ENCODE measurements at places on chromosomes 11 and 22.

DNA sequence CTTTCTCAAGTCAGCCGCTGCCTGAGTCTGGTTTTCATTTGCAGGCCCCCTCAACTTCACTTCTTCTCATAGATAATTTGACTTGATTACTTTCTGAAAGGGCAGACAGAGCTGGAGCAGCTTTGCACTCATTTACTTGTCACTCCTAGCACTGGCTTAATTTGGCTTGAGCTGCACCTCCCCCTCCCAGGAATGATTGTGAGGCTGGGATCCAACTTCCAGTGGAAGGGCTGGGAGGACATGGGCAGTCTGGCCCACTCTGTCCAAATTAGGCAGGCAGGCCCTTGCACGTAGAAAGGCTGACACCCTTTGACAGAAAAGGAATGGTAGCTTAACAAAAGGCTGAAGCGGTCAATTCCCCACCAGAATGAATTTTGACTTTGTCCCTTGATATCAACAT is 453.9 kb downstream of the ETS1 start:
- DNase-seq = no peak

DNA sequence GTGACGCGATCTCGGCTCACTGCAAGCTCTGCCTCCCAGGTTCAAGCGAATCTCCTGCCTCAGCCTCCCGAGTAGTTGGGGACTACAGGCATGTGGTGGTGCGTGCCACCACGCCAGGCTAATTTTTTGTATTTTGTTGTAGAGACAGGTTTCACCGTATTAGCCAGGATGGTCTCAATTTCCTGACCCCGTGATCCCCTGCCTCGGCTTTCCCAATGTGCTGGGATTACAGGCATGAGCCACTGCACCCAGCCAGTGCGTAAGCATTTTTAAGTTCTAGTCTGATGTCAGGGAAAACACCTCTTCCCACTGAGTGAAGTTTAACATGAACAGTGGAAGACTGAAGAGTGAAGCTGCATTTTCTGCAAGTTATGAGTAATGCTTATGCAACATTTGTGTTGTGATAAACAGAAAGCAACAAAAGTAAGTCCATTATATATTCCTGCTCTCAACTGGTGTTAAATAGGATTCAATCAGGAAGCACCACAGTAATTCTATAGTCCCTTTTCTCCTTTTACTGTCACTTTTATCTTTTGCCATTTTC is 1219.8 kb upstream of the RAG2 start:
- no peak for DNase-seq

DNA sequence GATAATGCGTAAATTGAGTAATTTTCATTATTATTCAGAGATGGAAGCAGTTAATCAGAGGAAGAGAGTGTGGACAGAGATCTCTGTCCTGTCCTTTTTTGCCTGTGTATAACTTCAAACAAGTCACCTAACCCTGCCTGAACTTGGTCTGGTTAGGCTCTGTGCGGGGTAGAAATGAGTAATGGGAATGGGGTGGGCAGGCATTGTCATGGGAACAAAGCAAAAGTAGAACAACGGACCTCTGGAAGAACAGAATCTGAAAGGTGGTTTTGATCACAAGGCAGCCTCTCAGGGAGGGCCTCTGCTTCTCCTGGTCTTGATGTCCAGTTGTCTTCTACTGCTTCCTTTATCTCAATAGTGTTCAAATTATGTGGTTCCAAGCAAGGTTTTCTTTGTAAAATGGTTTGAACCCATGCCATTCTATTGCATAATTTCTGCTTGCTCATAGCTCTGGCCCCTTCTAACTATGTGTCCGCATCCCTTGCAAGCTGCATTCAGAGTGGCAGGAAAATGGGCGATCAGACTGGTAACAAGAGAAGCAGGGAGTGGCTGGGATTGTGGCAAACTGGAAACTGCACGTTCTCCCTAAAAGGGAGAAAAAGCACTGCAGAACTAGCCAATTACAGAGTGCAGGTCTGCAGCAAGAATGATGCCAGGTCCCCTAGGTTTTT is 76.1 kb downstream of the PRR5L start:
- DNase-seq = peak; percentile 63

DNA sequence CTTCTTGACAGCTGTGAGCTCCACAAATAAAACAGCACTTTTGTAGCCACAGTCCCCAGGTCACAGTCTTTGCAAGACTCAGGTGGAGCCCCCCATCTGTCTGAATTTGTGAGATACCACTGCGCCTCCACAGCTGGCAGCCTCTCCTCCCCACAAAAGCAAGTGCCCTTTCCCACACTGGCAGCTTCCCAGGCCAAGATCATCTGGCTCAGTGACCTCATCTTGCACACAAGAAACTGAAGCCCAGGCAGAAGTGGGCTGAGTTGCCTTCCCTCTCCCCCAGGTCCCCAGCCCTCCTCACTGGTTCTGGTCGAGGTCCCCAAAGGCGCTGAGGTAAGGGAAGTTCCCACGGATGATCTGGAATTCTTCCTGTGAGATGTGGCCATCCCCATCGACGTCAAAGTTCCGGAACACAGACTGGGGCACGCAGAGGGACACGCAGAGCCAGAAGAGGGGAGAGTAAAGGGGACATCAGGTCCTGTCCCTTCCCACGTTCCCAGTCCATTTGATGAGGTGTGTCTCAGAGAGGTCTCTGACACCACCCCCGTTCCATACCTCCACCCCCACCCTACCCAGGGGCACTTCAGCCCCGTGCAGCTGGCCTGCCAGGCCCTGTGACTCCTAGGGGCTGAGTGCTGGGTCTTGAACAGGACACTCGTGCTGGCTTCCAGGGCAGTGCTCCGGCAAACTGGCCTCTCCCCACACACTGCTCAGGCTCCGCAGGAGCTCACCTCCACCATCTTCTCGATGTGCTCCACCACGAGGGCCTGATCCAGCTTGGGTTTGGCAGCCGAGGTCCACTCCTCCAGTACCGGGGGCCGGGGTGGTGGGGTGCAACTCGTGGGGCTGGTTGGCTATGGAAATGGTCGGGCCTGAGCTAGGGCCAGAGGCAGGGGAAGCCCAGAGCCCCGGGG is 8.9 kb downstream of the RASGRP2 start:
- no peak for DNase-seq

GRCh38 chr22:22936180-22936914 is 48.7 kb downstream of the IGLL5 start:
- no peak for DNase-seq

- DNase-seq = no peak
These were observed 18.9 kb downstream of the GDPD5 start for GRCh38 chr11:75506827-75507226.

DNA sequence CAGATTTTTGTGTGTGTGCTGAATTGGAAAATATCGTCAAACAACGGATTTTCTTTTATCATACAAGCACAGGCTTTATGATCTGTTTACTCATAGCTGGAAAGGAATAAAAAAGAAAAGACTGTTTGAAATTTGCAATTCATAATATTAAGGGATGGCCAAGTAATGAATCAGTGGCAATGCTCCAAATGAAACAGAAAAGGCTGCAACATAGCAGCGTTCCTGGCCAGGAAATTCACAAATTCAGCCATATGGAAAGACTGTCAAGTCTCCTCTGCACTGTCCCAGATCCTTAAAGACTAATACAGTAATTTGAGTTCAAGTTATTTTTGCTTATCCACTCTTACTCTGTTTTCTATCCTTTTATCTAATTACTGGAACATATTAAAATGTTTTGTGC is 98.2 kb downstream of the MSANTD4 start:
- peak; percentile 57 for DNase-seq

DNA sequence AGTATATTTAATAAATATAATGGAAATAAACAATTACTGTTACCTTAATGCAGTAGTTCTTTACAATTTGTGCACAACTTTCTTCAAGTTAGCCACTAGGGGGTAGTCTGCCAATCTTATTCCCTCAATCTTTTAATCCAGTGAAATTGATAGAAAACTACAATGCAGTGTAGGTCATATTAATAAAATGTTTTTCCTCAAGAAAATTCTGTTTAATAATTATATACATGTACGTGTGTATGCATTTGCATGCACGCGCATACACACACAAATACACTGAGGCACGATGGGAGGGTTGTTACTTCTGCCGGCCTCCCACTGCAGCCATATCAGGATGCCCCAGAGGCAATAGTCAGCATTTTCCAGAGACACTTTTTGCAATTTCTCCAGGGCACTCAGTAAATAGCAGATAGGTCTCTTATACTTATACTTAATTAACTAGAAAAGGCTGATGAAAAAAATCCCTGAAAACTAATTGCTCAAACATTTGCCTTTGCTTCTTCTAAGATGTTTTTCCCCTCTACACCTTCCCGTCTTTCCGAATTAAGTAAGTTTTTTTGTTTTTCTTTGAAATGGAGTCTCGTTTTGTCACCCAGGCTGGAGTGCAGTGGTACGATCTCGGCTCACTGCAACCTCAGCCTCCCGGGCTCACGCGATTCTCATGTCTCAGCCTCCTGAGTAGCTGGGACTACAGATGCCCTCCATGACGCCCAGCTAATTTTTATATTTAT is 3.1 kb downstream of the GAB2 start:
- peak; percentile 21 for DNase-seq

DNA sequence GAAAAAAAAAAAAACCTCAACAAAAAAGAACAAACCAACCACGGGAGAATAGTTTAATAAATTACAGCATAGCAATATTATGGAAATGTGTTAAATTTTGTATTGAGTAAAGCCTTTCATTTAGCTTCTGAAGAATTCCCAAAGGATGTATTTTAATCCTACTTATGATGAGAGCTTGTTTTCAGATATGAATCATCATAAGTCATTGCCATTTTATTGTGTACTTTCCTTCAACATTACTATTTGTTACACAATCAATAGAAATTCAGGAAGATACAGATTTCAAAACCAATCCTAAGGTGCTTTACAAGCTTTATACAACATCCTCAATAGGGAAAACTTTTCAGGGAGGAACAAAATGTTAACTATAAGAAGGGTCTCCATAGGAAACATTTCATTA is 200.6 kb upstream of the CTSC start:
- DNase-seq = peak; percentile 63

GRCh38 chr11:81470446-81470845 is 1263.2 kb downstream of the FAM181B start:
- no peak for DNase-seq

DNA sequence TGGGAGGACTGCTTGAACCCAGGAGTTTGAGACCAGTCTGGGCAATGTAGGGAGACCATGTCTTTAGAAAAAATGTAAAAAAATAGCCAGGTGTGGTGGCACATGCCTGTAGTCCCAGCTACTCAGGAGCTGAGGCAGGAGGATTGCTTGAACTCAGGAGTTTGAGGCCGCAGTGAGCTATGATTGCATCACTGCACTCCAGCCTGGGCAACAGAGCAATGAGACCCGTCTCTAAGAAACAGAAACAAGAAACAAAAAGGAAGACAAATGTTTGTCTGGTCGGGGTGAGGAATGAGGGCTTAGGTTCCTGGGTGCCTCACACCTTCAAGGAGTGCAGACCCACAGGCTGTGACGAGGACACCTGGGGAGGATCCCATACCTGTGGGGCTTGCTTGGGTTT is 191.9 kb downstream of the CEP164 start:
- DNase-seq = no peak

- DNase-seq = no peak
These were observed 211.9 kb downstream of the MYO18B start for GRCh38 chr22:25953919-25954318.

- peak; percentile 54 for DNase-seq
These were observed at the start of gene PGGHG for GRCh38 chr11:288478-289397. Gene PGGHG (plus strand): TSS chr11:289126. CDS start chr11:289817, 691 bp downstream.

- DNase-seq = peak; percentile 24
These were observed at the start of gene WNT11 for GRCh38 chr11:76206327-76207081. Gene WNT11 (minus strand): TSS chr11:76206502. CDS start chr11:76206407, 95 bp downstream.

DNA sequence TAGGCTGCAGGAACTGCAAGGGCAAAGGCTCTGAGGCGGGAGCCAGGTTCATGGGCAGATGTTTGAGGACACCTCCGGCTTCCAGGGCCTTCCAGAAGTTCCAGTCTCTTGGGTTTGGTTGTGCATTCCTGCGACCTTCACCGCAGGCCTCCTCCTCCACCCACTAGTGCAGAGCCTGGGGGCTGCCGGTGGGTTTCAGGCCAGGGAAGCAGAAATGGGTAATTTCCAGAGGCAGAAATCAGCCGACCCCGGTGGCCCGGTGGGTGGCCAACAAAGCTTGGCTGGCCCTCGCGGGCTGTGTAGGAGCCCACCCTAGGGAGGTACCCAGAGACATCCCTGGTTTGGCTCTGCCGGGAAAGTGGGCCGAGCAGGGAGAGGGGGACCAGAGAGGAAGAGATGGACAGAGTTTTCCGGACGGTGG is 417 bp upstream of the PHETA2 start:
- DNase-seq = no peak

DNA sequence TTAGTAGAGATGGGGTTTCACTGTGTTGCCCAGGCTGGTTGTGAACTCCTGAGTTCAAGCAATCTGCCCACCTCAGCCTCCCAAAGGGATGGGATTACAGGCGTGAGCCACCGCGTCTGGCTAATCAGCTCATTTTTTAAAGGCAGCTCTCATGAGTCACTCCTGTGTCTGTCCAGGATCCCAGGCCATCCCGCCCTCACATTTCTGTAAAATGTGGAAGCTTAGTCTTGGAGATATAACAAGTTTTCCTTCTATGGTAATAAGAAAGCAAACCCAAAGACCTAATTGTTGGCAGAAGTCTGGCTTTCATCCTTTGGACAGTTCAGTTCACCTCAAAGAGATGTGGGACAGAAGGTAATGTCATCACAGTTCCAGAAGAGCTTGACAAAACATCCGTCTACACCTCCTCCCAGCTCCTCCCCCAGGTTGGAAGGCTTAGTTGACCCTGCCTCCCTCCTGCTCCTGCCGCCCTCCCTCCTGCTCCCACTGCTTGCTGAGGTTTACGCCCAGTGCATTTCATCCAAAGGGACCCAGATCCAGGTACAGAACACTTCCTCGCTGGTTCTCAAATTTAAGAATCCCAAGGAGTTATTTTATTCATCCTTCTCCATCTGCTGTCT is 6.4 kb downstream of the DRD2 start:
- DNase-seq = no peak

DNA sequence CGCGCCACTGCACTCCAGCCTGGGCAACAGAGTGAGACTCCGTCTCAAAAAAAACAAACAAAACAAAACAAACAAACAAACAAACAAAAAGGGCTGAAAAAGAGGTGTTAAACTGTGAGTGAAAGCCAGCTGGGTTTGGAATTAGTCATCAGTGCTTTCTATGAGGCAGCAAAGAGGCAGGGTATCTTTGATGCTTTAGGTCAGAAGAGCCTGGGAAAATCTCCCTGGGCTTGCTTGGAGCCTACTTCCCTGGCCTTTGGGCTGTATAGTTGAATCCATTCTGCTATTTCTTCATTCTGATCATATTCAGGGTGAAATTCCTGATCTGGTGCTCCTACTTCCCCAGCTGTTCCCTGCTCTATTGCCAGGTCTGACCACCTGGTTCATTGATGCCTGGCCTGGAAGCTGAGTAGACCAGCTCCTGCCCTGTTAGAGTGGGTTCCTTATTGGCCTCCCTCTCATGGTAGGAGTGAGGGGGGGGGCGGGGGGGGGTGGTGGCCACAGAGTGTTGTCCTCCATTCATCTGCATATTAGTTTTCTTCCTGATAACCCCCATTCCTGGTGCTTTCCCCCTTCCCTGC is 65.6 kb downstream of the INSC start:
- peak; percentile 47 for DNase-seq

Data from fibroblast of skin of right biceps (primary cell).